ENCODE measurements at places on chromosomes 1 and 21.

DNA sequence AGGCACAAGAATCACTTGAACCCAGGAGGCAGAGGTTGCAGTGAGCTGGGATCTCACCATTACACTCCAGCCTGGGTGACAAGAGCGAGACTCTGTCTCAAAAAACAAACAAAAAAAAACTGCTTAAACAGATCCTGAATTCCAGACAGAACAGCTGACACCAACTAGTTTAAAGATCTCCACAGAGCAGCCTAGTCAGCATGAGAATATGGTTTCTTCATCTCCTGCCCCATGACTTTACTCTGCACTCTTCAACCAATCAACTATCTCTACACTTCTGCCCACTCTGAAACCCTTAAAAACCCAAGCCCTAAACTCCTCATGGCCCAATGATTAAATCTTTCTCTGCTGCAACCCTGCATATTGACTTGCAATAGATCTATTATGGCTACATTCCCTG, 7.5 kb upstream of the PRRC2C start:
- DNase-seq = no peak

DNA sequence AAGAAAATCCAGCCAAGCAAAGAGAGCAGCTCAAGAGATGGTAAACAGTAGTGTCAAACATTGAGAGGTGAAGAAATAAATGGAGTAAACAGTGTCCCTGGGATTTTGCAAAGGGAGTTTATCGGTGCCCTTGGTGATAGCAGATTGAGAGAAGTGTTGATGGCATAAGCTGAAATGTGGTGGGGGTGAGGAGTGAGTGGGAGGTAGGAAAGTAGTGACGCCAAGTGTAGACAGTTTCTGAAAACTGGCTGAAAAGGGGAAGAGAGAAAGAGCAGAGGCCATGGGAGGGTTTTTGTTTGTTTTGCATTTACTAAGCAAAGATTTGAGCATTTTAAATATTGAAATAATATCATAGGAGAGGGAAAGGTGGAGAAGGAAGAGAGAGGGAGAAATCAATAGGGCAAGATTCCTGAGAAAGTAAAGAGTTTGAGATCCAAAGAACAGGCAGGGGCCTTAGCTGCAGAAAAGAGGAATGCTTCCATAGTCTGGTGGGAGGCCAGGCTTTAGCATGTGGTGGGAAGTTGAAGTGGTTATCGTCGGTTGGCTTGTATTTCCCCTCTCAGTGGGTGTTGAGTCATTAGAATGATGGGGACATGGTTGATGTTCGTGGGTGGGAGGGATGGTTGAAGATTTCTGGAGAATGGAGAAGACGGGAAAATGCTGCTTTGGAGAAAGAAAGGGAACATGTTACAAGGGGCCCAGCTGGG, 26.8 kb upstream of the RASAL2 start:
- no peak for DNase-seq

DNA sequence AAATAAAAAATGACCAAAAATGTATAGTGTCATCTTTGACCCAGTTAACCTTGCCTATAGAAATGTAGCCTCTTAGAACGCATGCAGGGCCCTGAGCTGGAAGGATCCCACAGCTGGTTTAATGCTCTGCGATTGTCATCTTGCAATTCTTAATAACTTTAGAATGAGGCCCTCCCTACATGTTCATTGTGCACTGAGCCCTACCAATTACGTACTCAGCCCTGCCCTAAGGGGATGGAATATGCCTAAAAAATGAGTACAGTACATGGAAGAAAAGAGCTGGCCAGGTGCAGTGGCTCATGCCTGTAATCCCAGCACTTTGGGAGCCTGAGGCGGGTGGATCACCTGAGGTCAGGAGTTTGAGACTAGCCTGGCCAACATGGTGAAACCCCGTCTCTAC, 57.8 kb upstream of the BCAR3 start:
- DNase-seq = no peak

DNA sequence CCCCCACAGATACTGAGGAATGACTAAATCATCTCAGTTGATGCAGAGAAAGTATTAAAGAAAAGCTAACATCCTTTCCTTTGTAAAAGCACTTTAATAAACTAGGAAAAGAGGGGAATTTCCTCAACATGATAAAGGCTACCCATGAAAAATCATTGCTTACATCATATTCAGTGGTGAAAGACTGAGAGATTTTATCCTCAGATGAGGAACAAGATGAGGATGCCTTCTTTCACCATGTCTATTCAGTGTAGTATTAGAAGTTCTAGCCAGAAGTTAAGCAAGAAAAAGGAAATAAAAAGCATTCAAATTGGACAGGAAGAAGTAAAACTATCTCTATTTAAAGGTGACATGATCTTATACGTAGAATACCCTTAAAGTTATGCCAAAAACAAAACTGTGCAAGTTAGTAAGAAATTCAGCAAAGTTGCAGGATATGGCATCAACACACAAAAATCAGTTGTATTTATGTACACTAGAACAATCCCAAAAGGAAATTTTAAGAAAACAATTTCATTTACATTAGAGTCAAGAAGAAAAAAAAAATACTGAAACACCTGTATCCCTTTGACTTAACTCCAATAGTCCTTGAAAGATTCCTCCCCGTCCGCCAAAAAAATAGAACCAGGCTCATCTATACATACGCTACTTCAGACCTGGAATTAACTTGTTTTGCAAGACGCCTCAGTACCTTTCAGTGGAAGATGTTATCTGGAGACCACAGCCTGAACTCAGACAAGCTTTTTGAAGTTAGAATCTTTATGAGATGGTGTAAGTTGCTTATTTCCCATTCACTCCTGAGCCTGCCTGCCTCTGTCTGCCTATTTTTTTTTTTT, 17.5 kb downstream of the ZMYM4 start:
- DNase-seq = no peak

DNA sequence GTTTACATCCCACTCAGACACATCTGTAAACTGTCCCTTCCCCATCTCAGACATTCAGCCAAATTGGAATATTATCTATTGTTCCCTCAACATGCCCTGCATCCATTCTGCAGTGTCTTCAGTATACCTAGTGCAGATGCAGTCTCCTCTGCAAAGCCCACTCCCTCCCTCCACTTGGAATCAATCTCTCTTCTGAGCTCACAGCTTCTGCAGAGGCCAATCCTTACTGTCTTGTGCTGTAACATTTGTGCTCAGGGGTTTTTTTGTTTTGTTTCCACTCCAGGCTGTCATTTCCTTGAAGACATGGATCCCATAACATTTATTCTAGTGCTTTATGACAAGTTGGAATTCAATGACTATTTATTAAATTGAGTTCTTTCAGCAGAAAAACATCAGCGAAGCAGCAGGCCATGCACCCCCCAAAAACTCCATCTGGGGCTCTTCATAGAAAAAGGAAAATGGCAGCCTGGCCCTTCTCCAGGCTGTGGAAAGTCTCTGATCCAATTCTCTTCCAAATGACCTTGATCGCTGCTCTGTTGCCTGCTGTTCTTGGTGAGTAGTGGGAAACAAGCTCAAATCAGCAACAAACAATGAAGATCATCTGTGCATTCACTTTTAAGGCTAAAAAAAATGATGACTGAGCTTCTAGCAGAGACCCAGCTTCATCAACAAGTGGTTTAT, 8.7 kb downstream of the C4BPA start:
- DNase-seq = no peak

Data from NCI-H146 (cell line).